RWPE1 (cell line): ENCODE measurements at places on chromosomes 11 and 22.

DNA sequence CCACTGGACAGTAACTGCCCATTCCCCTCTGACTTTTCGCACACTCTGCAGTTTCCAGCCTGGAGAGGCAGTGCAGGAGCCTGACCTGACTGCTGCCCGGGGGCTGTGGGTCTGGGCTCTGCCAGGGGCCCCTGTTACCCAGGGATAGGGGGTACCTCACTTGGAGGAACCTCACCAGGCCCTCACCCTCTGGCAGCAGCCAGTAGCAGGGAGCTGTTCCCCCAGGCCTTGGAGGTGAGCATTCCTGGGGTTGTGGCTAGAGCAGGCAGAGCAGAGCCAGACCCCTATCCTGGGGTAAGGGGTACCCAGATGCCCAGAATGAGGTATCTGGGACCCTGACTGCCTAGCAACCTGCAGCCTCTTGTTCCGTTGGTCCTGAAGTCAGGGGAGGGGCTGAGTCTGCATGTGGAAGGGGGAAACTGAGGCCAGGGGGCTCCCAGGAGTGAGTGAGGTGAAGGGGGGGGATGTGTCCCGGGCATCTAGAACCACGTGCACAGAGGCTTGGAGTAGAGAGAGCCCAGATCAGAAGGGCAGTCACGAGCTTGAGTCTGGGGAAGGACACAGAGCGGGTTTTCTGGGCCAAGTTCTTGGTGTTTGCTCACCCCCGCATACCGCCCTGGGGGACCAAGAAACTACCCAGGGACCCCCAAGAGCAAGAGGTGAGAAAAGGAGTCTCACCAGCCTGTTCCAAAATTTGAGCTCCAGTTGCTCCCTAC is 43.9 kb upstream of the ACCSL start:
- DNase-seq: no peak

DNA sequence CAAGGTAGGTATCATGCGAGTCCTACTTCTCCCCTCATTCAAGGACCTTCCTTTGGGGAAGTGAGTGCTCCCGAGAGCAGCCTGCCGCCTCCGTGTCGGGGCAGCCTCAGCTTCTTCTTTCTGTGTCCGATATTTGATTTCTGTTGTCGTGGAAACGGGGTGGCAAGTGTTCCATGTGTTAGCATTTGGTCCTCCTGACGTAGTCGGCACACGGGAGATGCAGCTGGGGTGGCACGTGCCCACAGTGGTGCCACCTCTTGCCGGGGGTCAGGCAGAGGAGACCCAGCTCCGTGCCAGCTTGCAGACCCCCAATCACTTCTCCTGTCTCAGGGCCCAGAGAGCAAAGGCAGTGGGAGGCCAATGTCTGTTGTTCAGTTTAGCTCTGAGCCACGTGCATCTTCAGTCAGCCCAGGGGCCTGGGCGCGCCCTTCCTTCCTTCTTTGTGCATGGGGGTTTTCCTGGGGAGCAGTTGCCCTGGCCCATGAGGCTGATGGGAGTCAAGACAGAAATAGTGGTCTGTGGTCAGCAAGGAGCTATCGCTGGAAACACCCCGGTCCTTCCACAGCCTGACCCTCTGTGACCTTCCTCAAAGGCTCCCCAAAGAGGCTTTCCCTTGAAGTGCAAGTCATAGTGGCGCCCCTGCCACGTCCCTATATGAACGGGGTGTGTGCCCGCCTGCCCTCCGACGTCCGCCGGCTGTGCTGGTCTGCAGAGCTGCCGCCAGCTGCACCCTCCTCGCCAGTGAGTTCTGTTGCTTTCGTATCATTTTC is 44.5 kb downstream of the PARVB start:
- no peak for DNase-seq

DNA sequence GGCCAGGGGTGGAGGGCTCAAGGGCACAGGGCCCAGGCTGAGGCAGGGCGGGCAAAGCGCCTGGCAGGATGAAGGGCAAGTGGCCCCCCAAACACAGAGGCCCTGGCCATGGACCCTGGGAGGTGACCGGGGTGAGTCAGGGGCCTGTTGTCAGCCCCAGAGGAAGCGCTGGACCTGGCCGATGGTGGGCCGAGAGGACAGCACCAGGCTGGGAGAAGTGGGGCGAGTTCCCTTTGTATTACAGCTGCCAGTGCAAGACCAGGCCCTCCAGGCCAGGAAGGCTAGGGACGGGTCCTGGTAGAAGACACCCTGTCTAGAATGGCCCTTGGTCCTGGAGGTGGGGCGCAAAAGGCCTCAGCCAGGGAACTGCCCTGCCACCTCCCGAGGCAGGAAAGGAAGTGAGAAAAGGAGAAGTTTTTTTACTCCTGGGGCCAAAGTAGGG is 12.8 kb downstream of the CXCR5 start:
- no peak for DNase-seq

DNA sequence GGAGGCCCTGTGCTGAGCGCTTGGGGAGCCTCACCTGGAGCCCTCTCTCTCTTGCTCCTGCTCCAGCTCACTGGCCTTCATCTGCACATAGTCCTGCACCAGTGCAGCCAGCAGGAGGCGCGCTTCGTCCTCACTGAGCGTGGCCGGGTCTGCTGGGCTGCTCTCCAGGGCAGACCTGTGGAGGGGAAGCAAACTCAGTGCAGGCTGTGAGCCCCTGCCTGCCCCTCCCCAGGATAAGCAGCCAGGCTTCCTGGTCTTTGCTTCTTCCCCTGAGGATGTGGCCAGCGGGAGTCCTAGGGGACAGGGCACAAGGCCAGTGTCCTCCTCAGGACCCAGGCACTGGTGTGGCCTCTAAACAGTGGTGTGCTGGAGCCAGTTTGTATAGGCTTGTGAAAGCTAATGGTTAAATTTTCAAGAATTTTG is 2.2 kb downstream of the CALCA start:
- DNase-seq: no peak

- no peak for DNase-seq
Measured at GRCh38 chr22:30191040-30191701, 55.4 kb downstream of the LIF start.
